ENCODE measurements at places on chromosomes 16 and 17.

DNA sequence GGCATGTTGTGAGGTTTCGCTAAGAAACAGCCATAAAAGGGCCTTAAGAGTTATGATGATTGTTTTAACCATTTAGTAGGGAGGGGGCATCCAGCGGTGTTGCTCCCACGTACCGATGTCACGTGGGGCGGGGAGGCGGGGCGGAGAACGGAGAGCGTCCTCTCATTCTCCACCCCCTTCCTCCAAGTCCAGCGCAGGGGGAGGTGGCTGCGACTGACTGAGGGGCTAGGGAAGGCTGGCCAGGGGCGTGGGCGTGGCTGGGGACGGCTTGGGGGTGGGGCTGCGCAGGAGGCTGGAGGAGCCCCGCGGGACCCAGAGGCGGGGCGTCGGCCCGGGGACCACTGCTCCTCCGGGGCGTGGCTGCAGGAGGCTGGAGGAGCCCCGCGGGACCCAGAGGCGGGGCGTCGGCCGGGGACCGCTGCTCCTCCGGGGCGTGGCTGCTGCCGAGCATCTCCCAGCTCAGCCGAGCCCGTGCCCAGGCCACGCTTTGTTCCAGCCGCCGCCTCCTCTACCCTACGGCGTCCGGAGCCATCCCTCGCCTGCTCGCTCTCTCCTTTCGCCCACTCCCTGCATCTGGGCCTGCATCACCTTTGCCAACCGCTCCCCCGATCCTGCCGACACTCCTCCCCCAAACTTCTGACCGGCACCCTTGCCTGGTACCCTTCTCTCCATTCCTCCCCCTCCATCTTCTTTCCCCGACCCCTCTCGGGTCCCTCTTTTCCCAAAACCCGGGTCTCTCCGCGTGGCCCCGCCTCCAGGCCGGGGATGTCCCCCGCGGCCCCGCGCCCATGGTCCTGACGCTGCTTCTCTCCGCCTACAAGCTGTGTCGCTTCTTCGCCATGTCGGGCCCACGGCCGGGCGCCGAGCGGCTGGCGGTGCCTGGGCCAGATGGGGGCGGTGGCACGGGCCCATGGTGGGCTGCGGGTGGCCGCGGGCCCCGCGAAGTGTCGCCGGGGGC lies at the start of gene SARM1:
TSS of gene SARM1 (plus strand) at position 450 of the 958 bp plus-strand sequence. CDS start at position 789, 339 bp downstream.
- peak; percentile 64 for DNase-seq

- no peak for DNase-seq
These were observed 607.2 kb downstream of the MAF start for GRCh38 chr16:78993346-78993745.

DNA sequence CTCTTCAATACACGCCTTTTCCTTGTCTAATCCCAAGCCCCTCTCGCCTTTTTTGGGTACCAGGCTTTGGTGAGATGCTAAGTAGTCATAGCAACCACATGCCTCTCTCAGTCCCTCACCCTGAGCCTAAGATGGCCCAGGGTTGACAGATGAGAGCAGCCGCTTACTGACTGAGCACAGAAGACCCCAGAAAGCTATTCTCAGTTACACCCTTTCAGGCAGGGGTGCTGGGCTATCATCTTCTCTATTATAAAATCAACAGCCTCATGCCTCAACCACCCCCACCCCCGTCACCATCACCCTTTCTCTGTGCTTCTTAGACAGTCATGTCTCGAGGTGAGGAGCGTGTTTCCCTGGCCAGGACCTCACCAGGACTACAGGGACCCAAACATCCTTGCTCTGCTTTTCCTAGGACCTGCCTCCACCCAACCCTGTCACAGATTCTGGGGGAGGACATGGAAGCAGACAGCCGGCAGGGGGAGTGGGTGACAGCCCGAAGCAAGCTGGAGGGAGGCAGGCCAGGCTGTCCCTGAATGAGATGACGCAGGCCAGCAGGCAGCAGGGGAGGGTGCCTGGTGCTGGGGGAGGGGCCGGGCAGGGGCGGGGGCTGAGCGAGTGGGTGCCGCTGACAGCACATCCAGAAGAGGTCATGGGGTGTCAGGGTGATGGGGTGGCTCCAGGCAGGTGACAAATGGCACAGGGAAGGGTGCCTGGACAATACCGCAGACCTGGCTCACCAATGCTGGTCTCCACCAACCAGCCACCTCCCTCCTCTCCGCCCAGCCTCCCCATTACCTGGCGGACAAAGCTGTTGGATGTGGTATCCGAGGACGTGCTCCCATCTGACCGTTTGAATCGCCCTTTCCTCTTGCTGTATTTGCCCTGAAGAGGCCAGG lies 3.1 kb downstream of the CACNB1 start:
- no peak for DNase-seq

DNA sequence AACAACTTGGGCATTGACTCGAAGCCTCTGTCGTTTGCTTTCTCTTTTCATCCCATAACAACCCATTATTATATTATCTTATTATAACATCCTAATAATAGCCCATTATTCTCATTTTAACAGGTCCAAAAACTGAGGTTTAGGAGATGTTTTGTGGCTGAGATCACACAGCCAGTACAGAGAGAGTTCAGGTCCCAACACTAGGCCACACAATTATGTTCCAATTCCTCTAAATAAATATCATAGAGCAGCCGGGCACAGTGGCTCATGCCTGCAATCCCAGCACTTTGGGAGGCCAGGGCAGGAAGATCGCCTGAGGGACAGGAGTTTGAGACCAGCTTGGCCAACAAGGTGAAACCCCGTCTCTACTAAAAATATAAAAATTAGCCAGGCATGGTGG lies 40.3 kb upstream of the KIFC3 start:
- DNase-seq = no peak

GRCh38 chr17:76414334-76415295 lies 30.2 kb downstream of the SPHK1 start:
- DNase-seq = no peak

DNA sequence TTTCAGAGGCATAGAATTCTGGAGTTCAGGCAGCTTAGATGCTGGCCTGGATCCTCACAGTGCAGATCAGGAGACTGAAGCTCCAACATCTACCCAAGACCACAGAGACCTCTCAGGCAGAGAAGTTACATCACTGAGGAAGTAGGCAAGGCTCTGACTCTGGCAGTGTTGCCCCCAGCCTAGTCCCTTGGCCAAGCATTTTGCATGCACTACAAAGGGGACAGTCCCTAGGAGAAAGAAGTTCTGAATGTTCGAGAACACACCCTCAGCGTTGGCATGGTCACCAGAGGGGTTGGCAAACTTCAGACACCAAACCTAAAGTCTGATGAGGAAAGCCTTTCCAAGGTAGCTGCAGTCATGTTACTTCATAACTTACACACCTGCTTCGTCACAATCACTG lies 2.5 kb downstream of the RANBP10 start:
- no peak for DNase-seq
